ENCODE measurements at places on chromosomes 1 and 21. TPM values are rescaled to one million over a fixed set of nuclear protein-coding genes. Genes with fewer than 3 reads are reported as not detected.

DNA sequence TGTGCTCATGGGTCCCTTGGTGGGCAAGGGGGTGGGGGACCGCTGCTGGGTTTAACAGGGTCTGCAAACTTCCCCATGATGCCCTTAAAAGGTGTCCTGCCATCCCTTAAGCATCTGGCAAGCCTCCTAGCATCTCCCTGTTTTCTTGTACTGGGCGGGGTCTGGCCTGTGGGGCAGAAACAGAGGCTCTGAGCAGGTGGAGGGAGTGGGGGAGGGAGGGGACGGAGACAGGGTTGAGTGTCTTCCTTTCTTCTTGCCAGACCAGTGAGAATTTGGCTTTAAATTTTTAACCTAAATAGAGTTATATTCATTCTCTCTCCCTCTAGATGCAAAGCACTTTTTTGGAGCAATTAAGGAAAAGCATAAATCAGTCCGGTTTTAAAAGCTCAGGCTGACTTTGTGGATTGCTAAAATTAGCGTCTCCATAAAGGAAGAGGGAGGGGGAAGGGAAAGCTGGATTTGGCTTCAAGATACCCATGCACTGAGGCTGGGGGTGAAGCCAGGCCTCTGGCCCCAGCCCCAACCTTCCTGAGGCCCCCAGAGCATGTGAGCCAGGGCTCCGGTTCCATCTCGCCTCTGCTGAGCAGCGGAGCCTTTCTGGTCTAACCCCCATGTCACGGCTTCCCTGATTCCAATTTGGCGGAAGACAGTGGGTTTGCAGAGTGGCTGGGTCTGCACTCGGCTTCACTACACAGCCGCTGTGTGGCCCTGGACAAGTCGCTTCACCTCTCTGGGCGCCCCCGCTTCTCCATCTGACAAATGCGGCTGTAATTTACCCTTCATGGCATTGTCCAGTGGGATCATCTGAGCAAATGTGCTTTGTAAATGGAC, 25.3 kb downstream of the IGSF21 start:
- H3K4me1 ChIP-seq = no peaks in the 10 kb centered on the region
- DNase-seq = no peak
- H3K36me3 ChIP-seq = no peaks in the 10 kb centered on the region
- no peak overlapping the region for H3K4me3 ChIP-seq
- H3K27ac ChIP-seq = no peak overlapping the region

GRCh38 chr1:210647406-210648333, 319.0 kb downstream of the HHAT start:
- peaks cover 9% of the 10 kb centered on the region for H3K4me1 ChIP-seq
- H3K36me3 ChIP-seq = no peaks in the 10 kb centered on the region
- no peaks in the 10 kb centered on the region for H3K27me3 ChIP-seq
- H3K27ac ChIP-seq = no peak overlapping the region

DNA sequence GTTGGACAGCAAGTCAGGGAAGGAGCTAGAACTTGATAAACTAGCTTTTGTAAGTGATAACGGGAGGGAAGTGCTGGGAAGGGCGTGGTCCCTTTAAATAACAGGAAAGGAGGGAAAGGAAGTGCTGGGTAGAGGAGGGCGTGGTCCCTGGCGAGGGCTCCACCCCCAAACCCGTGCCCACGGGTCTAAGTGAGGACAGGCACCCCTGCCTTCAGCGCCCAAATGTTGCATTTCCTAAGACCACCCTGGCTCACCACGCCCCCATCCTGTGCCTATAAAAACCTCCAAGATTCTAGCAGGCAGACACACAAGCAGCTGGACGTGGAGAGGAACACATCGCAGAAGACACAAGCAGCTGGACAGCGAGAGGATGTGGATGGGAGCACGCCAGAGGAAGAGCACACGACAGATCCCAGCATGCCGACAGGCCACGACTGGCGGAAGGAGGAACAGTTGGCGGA, 58.5 kb downstream of the PALMD start:
- DNase-seq = peak; percentile 18
- no peak overlapping the region for H3K4me3 ChIP-seq
- H3K27me3 ChIP-seq = no peaks in the 10 kb centered on the region
- peaks cover 7% of the 10 kb centered on the region for H3K4me1 ChIP-seq
- H3K36me3 ChIP-seq = peaks cover 3% of the 10 kb centered on the region

- no peak overlapping the region for H3K27ac ChIP-seq
- no peaks in the 10 kb centered on the region for H3K27me3 ChIP-seq
- no peak for DNase-seq
- H3K36me3 ChIP-seq = no peaks in the 10 kb centered on the region
- H3K4me1 ChIP-seq = peaks cover 11% of the 10 kb centered on the region
Measured at GRCh38 chr1:115036814-115037507, 7.3 kb downstream of the TSHB start.

The RNPC3 gene
- 21.3 TPM for total RNA-seq

The AMY2B gene
- total RNA-seq = 23.9 TPM

The GJA8 gene
- not detected for total RNA-seq

The LCE3D gene
- not detected for total RNA-seq

The S100A5 gene
- not detected for total RNA-seq

The SLC1A7 gene
- 0.44 TPM for total RNA-seq

The PFKFB2 gene
- total RNA-seq = 107 TPM
